ENCODE measurements at places on chromosomes 2 and 18.

DNA sequence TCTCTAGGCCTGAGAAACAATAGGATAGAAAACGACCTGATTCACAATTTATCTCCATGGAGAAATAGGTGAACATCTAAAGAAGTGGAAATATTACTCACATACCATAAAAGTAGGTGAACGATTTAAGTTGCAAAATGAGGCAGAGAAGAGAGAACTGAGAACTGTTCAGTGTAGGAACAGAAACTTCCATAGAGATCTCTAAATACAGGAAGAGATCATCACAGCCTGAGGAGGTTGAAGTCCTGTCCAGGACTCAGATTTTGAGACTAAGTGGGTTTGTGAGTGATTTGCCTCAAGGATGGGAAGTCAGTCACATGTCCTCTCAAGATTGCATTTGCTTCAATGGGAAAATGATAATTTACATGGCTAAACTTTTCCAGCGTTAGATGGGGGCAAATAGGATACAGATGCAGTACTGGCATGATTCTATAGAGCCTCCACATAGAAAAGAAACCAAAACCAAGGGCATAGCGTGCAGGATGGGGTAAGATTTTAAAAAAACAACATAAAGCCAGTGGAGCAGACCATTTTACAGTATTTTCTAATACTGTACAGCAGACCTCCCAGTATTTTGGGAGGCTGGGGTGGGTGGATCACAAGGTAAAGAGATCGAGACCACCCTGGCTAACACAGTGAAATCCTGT is 68.8 kb downstream of the MEP1B start:
- no peak for DNase-seq

DNA sequence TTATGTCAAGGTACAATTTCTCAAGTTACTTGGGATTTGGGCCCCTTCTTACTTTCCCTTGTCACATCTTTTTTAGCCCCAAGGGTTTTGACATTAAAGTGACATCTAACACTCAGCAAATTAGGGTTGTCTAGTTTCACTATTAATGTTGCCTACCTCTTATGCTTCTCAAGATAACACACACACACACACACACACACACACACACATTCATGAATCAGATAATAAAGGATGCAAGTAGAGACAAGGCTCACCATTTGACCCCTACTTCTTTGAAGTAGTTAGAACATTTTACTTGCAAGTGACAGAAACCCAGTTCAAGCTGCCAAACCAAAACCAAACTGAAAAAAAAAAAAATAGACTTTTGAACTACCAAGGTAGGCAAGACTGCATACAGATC is 138.8 kb downstream of the TRIB2 start:
- no peak for DNase-seq

DNA sequence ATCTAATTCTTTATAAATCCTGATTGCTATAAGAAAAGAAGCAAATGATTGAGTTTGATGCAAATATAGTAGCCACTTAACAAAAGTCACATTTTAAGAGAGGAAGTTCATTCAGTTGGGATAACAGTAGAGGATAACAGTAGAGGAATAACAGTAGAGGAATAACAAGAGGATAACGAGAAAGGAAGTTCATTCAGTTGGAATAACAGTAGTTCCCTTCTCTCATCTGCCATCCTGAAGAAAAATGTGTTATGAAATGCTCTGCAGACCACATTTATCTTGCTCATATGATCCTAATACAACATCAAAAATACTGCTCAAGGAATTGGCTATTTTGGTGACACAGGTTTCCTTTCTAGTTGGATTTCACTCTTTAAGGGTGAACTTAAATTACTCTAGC is 105.3 kb upstream of the UNC80 start:
- DNase-seq = no peak

DNA sequence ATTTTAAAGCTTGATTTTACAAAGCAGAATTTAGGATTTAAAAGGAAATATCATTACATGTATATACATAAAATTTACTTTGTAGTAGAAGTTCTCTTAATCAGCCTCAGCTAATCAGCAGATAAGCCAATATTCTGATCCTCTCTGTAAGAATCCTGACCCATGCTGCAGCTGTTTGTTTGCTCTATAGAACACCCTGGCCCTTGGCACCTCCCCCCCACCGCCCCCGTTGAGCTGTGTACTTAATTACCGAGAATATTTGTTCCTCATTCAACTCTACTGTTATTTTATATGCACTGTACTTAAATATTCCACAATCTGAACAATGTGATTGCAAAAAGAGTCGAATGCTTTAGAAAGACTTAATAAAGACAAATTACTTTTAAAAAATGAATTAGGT is 98.0 kb downstream of the EVA1A start:
- DNase-seq = no peak

GRCh38 chr18:49601211-49601610 is 39.4 kb downstream of the LIPG start:
- no peak for DNase-seq

- DNase-seq = no peak
Observed at GRCh38 chr2:242017086-242017485, 147.6 kb downstream of the RTP5 start.

GRCh38 chr18:35618696-35619095 is 37.2 kb downstream of the GALNT1 start:
- DNase-seq = no peak

Measured in stimulated activated CD8-positive, alpha-beta memory T cell treated with anti-CD3 and anti-CD28 coated beads, Interleukin-15, amount 100 ng/mL, for 1 hour (primary cell).